MCF 10A (cell line): ENCODE measurements at places on chromosomes 2 and 18. TPM values are rescaled to one million over a fixed set of nuclear protein-coding genes. Genes with fewer than 3 reads are reported as not detected.
A peak's percentile ranks its signal among the peaks of the same experiment; 100 is the strongest.

Gene SLC19A3
- not detected in 2 replicates for total RNA-seq

Gene IGFBP2
- total RNA-seq, result 18.3 and 32.0 TPM in 2 replicates

Gene AGXT
- not detected in 2 replicates for total RNA-seq

Gene GPR35
- 0.42 and 0.81 TPM in 2 replicates for total RNA-seq

Gene NCKAP5
- not detected in 2 replicates for total RNA-seq

Gene G6PC2
- total RNA-seq, result not detected in 2 replicates

Gene RGPD4
- total RNA-seq, result 0.10 and 0.14 TPM in 2 replicates

Gene KLHL41
- total RNA-seq, result 0.34 and 0.35 TPM in 2 replicates

Gene TTLL4
- 33.6 and 38.2 TPM in 2 replicates for total RNA-seq

Gene ABHD1
- not detected in 2 replicates for total RNA-seq

Gene FAM136A
- total RNA-seq, result 38.8 and 43.8 TPM in 2 replicates

Gene CD8B2
- not detected in 2 replicates for total RNA-seq

Gene POTEC
- not detected in 2 replicates for total RNA-seq

Gene FECH
- 23.4 and 25.5 TPM in 2 replicates for total RNA-seq

Gene PNPT1
- 45.4 and 56.8 TPM in 2 replicates for total RNA-seq

- DNase-seq, result no peak
These were observed 40.7 kb upstream of the CCDC150 start for GRCh38 chr2:196598846-196599245.

GRCh38 chr2:31384351-31384750 lies 30.2 kb downstream of the XDH start:
- DNase-seq, result peak; percentile 89

GRCh38 chr18:12768625-12769024 lies 65.8 kb downstream of the PSMG2 start:
- peak; percentile 11 for DNase-seq

- DNase-seq, result no peak
These were observed 139.1 kb downstream of the VWC2L start for GRCh38 chr2:214549946-214550345.

GRCh38 chr2:201880993-201881611 lies 74.8 kb downstream of the CDK15 start:
- DNase-seq, result no peak

DNA sequence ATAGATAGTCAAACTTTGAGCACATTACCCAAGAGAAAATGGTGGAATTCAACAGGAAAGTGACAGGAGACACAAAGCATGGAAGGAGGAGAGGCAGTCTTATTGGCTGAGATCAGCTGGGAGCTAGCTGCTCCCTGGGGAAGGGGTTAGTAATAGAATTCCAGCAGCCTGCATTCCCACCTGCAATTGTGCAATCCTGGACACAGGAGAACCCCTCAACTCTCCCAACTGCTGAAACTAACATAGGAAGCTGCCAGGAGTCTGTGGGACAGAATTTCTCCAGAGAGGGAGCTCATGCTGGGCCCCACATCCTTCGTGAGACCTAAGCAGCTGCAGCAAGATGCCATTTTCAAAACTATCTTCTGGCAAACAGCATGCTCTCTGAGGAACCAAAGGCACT lies 69.8 kb upstream of the ACVR1C start:
- peak; percentile 9 for DNase-seq

GRCh38 chr18:79630281-79631095 lies 49.1 kb upstream of the CTDP1 start:
- DNase-seq, result no peak

- no peak for DNase-seq
These were observed 23.0 kb downstream of the ZFP36L2 start for GRCh38 chr2:43203373-43203772.

GRCh38 chr2:11773747-11774525 lies 27.5 kb downstream of the LPIN1 start:
- no peak for DNase-seq

- no peak for DNase-seq
These were observed 331.0 kb downstream of the CDH2 start for GRCh38 chr18:27845897-27846296.

DNA sequence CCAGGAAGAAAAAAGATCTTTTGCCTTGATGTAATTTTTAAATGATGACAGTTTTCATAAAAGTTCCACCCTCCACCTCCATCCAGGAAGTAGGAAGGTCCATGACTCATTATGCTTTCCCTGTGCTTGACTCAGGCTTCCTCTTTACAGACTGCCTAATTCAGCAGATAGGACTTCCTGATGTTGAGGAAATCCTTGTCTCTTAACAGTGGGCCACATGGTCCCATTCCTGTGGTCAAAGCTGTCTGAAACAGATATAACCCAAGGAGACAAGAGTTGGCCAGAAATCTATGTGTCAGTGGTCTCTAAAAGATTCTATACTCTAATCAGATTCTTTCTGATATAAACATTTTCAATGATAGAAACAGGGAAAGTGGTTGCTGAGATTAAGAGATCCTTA lies 119.1 kb downstream of the BAZ2B start:
- peak; percentile 83 for DNase-seq

DNA sequence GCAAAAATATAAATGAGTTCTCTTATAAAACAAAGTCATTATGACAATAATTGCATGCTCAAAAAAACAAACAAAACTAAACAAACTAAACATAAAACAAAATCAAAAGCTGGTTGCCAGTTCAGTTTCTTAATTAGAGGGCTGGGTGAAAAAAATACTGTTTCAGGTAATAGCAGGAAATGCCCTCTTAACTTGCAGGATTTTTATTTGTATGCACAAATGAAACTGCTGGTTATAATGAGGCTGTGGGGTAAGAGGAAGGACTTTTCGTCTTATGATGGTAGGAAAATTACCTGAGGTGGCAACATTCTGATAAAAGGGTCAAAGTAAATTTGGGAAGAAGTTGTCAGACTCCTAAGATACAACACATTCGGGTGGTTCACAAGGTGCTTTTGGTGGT lies 21.5 kb upstream of the CDKL4 start:
- no peak for DNase-seq

DNA sequence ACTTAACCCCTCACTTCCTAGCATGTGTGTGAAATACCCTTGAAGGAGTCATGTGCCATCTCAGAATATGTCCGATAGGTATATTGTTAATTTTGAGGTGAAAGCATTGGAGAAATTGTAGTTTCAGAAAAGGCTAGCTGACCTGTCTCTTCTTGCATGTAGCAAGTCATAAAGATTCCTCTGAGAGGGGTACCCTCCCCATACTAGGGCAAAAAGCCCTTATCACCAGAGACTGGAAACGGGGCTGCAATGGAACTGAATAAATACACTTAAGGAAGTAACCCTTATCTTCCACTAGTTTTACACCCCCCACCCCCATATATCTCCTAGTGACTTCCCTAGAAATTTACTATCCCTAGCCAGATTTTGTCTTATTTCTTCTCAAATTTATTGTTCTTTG lies 1.8 kb upstream of the SF3B6 start:
- DNase-seq, result no peak

- DNase-seq, result no peak
These were observed 65.5 kb downstream of the CABLES1 start for GRCh38 chr18:23200756-23201155.

GRCh38 chr2:230825354-230825753 lies 39.4 kb upstream of the ITM2C start:
- DNase-seq, result no peak

- no peak for DNase-seq
These were observed 43.7 kb upstream of the SLC35G4 start for GRCh38 chr18:11565716-11566115.

GRCh38 chr2:173030561-173031490 lies 44.8 kb upstream of the MAP3K20 start:
- no peak for DNase-seq

GRCh38 chr2:201618744-201619662 lies 24.3 kb downstream of the TMEM237 start:
- DNase-seq, result no peak

GRCh38 chr18:13394801-13395200 lies 176.2 kb downstream of the LDLRAD4 start:
- DNase-seq, result no peak

DNA sequence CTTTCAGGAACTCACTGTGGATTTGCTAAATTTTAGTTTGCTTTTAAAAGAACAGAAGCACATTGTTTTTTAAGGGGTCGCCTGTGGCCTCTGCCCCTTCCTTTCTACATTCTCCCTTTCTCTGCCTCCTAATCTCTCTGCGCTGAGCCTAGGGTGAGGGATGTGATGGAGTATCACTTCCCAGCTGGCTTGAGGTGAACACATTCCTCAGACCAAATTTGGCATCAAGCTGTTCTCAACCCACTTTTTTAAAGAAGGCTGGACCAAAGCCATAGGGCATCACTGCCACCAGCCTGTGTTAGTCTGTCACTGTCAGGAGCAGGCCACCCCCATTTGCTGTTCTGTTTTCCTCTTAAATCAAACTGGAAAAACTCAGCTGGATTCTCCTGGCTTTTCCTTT lies 27.4 kb downstream of the EIF4E2 start:
- no peak for DNase-seq
